Activated T-helper 9 cell treated with anti-CD3 and anti-CD28 coated beads, Interleukin-2, amount 50 U/mL, for 16 hours (primary cell): ENCODE measurements at places on chromosomes 12 and 14.

DNA sequence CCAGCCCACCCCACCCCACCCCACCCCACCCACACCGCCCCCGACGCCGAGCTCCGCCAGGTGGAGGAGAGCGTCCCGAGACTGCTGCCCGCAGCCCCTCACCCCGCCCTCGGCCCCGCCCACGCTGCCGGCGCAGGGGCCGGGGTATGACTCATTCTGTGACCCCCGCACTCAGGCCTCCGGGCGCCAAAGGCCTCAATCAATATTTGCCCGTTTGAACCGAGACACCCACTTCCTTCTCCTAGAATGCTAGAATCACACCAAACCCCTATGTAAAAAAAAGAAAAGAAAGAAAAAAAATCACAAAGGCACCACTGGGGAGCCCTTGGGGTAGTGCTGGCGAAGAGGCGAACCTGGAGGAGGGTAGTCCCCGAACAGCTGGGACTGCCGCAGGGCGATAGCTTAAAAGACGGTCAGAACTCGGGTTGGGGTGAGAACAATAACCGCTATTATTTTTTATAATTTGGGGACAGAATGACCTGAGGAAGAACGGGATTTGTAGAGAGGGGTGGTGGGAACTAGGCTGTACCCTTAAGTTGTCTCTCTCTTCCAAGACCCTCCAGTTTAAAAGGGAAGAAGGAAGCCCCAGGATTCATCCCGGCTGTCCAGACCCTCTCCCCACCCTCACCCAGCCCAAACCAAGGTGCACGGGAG lies 894 bp downstream of the KRT8 start:
- no peak for DNase-seq

DNA sequence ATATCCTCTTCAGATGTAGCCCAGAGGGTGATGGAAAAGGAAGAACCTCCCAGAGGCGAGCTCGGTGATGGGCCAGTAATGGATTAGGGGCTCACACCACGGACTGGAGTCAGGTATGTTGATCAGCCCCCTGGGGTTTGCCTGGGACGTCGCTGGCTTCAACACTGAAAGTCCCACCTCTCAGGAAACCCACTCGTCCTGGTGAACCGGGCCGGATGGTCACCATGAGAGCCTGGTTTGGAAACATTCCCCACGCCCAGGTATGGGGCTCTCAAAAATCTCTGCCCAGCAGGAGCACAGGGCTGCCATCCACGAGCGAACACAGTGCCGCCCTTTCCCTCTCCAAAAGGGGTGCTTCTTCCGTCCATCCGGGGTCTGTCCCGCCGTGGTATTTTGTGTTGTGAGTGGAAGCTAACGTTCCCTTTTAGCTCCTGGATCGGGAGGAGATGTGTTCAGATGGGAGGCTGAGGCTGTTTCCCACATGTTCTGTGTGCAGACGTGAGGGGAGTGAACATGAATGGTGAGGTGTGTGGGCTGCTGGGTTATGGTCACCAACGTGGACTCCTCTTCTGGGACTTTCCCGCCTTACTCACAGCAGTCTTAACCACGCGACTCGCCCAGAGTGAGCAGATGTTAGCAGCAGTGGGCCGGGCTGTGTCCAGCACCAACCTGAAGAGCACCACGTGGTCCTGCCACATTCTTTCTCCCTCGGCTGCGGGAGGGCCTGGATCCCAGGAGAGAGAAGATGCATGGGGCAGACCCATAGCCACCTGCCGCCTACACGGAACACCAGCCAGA lies 139.2 kb downstream of the KIF26A start:
- no peak for DNase-seq

DNA sequence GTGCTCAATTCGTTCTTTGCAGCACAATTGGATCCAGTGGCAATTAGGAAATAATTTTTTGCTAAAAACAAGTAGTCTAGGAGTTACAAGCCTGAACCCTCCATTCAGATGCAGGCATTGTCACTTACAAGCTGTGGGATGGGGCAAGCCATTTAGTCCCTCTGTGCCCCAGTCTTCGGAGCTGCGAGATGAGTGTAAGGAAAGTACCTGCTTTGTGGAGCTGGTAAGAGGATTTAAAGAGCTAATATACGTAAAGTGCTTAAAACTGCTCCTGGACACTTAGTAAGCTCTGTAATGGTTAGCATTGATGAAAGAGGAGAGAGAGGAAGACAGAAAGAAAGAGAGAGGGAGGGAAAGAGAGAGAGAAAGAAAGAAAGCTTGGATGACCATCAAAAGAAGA lies 112.5 kb downstream of the LGMN start:
- no peak for DNase-seq

DNA sequence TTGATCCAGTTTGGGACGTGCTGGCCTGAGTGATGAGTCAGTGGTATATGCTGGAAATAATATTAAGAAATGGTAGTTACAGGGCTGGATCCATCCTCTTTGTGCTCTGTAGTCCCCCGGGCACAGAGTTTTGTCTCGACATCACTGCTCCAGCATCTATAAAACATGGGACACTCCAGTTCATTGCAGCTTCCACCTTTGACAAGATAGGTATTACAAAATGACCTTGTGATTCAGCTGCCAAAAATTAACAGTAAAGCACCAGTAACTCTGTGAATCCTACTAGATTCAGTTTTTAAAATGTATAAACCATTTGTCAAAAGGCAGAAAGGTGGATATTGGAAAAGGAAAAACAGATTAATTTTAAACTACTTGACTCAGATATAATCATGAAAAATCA lies 14.6 kb upstream of the GNG2 start:
- DNase-seq, result no peak

DNA sequence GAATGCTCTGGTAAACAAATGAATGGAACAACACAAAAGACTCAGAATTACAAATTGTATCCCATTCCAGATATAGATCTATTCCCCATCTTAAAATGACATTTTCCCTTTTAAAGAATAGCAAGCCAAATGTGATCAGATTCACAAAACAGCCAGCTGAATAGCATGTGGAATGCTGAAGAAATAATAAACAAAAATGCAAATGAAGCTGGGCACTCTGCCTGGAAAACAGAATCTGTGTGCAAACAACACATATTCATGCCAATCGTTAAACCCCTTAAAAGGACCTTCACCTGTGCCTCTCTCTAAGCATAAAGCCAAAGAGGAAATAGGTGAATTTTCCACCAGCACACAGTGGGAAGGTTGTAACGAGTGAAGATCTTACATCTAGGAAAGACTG lies 67.9 kb upstream of the PDZRN4 start:
- DNase-seq, result no peak

GRCh38 chr12:25959071-25959961 lies 834 bp downstream of the RASSF8 start:
- DNase-seq, result no peak

DNA sequence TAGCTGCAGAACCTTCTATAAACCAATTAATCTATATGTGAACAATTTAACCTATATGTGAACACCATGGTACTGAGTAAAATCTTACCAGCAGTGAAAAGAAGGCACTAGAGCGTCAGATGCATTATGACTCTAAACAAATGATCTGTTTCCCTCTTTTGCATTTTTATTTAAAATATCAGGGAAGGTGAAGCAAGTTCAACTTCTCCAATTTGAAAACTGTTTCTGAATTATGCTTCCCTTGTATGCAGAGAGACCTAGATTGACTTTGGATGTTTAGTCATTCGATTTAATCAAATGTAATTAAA lies 80.9 kb downstream of the DAD1 start:
- DNase-seq, result no peak

DNA sequence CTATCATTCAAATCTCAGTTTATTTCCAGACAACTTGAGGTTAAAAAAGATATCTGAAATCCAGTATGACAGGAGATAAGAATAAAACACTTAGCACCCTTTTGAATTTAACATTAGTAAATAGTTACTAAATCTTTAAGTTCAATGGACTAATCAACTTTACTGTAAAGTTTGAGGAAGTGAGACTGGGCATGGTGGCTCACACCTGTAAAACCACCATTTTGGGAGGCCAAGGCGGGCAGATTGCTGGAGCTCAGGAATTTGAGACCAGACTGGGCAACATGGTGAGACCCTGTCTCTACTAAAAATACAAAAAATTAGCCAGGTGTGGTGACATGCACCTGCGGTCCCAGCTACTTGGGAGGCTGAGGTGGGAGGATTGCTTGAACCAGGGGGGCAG lies 40.3 kb upstream of the CERS5 start:
- no peak for DNase-seq

DNA sequence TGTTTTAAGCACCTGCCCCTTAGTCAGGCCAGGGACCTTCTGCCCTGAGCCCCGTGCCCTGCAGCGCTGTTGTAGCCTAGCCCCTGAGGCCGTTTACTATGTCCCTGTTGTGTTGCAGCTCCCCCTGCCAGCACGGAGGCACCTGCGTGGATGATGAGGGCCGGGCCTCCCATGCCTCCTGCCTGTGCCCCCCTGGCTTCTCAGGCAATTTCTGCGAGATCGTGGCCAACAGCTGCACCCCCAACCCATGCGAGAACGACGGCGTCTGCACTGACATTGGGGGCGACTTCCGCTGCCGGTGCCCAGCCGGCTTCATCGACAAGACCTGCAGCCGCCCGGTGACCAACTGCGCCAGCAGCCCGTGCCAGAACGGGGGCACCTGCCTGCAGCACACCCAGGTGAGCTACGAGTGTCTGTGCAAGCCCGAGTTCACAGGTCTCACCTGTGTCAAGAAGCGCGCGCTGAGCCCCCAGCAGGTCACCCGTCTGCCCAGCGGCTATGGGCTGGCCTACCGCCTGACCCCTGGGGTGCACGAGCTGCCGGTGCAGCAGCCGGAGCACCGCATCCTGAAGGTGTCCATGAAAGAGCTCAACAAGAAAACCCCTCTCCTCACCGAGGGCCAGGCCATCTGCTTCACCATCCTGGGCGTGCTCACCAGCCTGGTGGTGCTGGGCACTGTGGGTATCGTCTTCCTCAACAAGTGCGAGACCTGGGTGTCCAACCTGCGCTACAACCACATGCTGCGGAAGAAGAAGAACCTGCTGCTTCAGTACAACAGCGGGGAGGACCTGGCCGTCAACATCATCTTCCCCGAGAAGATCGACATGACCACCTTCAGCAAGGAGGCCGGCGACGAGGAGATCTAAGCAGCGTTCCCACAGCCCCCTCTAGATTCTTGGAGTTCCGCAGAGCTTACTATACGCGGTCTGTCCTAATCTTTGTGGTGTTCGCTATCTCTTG lies 7.6 kb downstream of the DLK1 start:
- DNase-seq, result no peak

- DNase-seq, result peak; percentile 30
Observed at GRCh38 chr14:58171090-58171489, 19.1 kb upstream of the ARMH4 start.

GRCh38 chr14:24102357-24103048 lies 8.4 kb downstream of the PCK2 start:
- no peak for DNase-seq

- no peak for DNase-seq
Observed at GRCh38 chr12:75553836-75554555, 42.6 kb upstream of the KRR1 start.

GRCh38 chr14:71532344-71532743 lies 399.9 kb upstream of the RGS6 start:
- no peak for DNase-seq

DNA sequence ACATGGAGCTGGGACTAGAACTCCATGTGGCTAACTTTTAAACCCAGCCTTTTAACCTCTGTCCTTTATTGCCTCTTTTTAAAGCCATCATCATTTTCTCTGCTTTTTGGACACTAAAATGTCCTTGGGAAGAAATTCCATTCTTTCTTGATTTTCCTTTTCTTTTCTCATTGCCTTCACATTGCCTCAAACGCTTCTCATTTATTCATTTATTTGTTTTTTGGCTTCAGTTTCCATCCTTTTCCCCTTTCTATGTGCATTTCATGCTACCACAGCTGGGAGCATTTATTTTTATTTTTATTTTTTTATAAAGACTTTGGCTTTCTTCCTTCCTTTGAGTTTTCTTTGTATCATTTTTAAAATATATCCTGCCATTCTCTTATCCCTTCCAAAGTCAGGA lies 212.2 kb downstream of the DACT1 start:
- no peak for DNase-seq

GRCh38 chr12:90216815-90217214 lies 508.2 kb upstream of the ATP2B1 start:
- no peak for DNase-seq

DNA sequence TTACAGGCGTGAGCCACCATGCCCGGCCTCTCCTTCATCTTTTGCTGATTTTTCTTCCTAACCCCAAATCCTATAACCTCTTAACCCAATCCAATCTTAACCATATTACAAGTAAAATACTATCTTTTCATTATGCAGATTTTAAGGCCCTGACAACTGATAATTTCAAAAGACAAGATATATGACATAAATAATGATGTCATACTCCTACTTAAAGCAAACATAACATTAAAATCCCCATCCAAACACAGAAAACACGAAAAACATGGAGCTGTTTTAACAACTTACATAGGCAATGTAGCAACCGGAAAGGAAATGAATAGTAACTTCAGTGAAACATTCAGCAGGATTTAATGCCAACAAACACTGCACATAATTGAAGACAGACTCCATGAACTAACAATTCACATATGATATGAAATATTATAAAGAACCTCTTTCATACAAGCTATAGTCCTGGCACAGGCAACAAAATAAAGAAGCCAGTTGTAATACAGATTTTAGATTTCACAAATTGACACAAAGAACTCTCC lies 21.5 kb downstream of the USP44 start:
- no peak for DNase-seq

DNA sequence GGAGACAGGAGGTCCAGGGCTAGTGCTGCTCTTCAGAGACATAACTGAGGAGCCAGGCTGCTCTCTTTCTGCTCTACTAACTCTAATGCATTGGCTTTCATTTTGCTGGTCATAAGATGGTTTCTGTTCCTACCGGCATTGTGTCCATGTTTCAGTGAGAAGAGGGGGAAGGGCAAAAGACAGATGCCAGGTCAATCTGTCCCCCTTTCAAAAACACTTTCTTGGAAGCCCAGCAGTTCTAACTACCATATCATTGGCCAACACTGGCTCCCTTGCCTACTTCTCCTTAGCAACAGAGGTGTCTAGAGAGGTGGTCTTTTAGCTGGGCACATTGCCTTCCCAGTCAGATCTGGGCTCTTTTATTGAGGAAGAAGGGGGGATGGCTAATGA lies 63.9 kb downstream of the TGFB3 start:
- DNase-seq, result no peak

DNA sequence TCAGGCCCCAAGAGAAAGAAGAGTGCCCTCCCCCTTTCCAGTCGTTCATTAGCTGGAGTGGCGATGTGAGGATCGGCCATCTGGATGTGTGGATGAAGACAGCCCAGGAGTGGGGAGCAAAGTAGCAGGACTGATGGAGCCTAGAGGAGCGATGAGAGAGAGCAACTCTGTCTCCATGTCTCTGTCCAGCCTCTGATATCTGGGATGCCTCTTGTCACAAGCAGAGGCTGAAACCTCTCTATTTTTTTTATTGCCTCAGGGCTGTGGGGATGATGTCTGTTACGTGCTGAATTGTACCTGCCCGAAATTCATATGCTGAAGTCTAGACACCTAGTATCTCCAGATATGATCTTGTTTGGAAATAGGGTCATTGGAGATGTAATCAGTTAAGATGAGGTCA lies 2.7 kb downstream of the SERPINA11 start:
- no peak for DNase-seq

DNA sequence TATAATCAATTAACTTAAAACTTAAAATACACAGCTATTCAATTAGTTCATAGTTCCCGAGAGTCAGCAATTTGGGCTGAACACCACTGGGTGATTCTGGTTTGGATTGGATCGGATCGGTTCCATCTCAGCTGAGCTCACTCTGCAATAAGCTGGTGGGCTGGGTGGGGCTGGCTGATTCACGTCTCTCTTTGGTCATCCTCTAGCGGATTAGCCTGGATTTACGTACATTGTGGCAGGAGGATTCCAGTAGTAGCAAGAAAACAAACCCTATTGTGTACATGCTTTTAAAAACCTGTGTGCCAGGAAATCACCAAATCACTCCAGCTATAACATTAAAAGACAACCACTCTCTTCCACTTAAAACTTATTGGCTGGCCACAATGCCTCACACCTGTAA lies 3.2 kb upstream of the CLEC4C start:
- DNase-seq, result no peak
